ENCODE measurements at places on chromosomes 11 and 22.

- no peak for DNase-seq
Observed at GRCh38 chr11:85407648-85408047, 219.5 kb downstream of the DLG2 start.

DNA sequence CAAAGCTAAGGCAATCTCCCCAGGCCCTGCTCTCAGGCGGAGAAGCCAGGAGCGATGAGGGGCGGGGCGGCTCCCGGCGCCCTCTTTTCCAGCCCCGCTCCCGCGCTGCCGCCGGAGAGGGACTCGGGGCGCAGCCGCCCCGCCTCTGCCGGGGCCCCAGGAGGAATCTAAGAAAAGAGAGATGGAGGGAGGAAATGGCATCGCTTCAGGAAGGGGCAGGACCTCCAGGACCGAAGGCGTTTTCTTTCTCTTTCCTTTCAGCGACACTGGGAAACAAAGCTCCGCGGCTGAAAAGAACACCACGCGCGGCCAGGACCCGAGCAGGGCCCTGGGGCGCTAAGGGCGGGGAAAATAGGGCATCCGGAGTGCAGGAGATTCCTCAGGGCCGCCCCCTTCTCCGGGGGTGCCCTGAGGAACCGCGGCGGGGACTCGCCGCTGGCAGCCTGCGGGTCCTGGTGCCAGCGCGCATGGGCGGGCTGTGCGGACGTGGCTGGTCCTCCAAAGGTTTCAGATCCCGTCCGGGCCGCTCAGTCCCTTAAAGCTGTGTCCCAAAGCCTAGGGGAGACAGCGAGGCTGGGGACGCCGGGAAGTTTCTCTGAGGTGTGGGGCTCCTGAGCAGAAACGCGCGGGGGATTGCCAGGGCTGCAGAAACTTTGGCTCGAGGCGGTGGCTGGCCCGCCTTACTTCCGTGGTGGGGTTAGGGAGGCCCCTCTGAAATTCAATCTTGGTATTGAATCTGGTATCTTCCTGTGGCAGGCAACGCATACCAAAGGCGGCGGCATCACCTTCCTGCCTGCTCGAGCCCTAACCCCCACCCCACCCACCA lies 2.8 kb upstream of the BSX start:
- DNase-seq, result no peak

- no peak for DNase-seq
Observed at GRCh38 chr22:47151490-47151889, 389.0 kb downstream of the TBC1D22A start.

DNA sequence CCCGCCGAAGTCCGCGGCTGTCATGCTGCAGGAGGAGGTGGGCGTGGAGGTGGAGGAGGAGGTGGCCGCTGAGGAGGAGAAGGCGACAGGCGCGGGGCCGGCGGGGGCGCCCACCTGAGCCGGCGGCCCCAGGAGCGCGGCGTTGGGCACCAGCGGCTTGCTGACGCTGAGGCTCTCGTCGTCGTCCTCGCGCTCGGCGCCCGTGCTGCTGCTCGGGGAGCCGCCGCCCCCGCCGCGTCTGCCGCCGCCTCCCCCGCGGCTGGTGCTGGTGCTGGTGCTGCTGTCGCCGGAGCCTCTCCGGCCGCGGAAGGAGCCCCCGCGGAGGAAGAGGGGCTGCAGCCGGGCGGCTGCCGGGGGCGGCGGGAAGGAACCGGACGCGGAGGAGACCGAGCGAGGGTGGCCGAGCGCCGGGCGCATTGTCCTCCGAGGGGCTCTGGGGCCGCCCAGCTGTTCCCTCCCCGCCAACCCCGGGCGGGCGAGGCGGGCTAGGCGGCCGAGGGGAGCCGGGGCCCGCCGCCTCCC lies 388 bp downstream of the TMEM121B start:
- no peak for DNase-seq

GRCh38 chr11:102478673-102479299 lies 26.2 kb upstream of the TMEM123 start:
- DNase-seq, result no peak

GRCh38 chr11:72040491-72041363 lies 39.6 kb downstream of the NUMA1 start:
- peak; percentile 59 for DNase-seq

DNA sequence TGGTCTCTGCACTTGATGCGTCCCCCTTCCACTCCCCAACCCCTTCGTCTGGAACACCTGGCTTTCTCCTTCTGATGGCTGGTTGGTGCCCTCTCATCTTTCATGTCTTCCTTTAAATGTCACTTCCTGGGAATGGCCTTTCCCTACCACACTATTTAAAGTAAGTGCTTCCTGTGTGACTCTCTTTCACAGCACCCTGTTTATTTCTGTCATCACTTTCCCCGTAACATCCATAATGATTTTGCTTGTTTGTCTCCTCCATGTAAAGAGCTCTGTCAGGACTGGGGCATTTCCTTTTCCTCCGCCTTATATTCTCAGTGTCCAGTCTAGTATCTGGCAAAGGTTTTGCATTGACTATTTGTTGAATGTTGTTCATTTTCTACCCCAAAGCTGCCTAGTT lies 143.0 kb downstream of the DBX1 start:
- no peak for DNase-seq
